ENCODE measurements at places on chromosomes 16 and 17.

- DNase-seq: no peak
These were observed 30.2 kb downstream of the SPNS3 start for GRCh38 chr17:4463818-4464476.

- DNase-seq: no peak
These were observed 33.2 kb upstream of the MEAK7 start for GRCh38 chr16:84537491-84538151.

- no peak for DNase-seq
These were observed 172.5 kb downstream of the HS3ST3A1 start for GRCh38 chr17:13429201-13429600.

GRCh38 chr17:67628580-67629013, 89.1 kb upstream of the NOL11 start:
- DNase-seq: no peak

DNA sequence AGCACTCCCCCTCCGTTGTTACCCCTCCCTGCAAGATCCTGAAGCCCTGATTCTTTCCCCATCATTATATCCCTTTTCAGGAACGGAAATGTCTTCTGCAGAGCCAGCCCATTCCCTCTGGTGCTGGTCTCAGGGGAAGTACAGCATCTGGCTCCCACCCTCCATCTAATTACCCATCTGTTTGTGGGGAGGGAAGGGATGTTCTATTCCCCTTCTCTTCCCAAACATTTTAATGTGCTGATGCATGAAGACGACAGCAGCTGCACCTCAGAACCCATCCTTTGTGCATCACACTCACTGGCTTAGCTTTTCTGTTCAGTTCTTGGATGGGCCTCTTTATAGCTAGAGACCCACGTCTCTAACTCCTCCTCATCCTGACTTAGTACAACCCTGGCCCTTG, 367.2 kb downstream of the CDH13 start:
- DNase-seq: no peak

- DNase-seq: no peak
These were observed 155.8 kb upstream of the GSE1 start for GRCh38 chr16:85457366-85457765.

GRCh38 chr17:7632492-7632894, 2.6 kb downstream of the SHBG start:
- DNase-seq: no peak

DNA sequence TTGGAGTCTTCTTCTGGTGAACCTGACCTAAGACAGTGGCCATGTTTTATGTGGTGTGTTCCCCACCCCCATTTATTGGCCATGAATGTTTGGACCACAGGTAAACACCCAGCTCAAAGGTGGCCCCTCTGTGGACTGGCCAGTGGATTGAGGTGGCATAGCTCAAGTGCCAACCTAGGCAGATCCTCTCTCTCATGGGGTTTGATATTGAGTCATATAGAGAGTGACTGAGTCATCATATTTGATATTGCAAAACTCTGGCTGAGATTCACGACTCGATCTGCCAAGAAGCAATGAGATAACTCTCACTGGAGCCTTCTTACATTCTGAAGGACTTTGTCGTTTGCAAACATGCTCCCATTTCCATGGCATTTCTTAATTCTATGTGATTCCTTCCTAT, 10.5 kb upstream of the TEKT3 start:
- DNase-seq: no peak

DNA sequence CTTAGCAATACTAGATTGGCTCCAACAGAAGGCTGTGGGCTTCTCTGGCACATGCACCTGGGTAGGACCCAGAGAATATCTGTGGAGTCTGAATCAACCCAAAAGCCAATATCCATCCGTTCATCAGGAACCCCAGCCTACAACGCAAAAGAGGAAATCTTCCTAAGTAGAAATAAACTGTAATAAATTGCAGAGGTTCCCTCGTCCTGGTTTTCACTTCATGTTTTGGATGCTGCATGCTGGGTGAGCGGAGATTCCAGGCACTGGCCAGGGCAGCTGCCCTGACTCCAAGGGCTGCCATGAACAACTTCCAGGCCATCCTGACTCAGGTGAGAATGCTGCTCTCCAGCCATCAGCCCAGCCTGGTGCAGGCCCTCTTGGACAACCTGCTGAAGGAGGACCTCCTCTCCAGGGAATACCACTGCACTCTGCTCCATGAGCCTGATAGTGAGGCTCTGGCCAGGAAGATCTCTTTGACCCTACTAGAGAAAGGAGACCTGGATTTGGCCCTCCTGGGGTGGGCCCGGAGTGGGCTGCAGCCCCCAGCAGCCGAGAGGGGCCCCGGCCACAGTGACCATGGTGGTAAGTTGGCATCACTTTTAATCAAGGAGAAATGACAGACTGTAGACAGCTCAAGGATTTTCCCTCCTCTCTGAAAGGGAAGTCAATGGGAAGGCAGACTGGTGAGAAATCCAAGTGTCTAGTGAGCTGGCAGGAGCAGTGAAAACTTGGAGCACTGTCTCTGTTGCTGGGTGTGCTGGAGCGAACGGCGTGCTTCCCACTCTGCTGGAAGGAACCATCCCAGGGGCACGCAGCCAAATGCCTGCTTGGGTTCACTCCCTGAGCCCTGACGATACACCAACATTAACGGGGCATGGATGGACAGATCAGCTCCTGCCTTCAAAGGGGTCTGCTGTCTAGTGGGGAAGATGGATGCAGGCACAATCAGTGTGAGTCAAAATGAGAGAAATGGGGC, 10.7 kb upstream of the CIITA start:
- no peak for DNase-seq

GRCh38 chr16:1167276-1168107, 14.6 kb downstream of the CACNA1H start:
- DNase-seq: no peak

DNA sequence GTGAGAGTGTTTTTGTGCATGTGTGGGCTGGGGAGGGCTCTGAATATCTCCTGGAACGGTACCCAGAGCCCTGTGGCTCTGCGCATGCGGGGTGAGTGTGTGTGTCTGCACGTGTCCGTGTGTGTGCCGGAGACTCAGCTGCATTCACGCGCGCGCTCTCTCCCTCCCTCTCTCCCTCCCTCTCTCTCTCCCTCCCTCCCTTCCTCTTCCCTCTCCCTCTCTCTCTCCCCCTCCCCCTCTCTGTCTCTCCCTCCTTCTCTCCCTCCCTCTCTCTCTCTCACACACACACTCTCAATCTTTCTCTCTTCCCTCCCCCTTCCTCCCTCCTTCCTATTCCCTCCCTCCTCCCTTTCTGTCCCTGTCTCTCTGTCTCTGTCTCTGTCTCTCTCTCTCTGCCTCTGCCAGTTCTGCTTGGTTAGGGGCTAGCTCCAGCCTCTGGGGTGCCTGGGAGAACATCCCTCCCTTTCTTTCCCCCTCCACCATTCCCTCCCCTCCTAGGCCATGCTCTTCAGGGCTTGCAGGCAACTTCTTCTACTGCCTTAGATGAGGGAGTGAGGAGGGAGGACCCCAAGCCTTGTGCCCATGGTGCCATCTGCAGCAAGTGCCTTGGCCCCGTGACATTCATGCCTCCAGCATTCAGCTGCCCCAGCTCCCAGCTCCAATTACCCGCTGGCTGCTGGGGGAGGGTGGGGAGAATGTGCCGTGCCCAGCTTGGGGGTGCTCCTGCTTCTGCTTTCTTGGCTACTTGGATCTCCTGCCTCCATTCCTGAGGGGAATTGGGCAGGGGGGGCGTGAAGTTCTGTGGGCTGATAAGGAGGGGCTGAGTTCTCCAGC, 6.4 kb downstream of the THRA start:
- DNase-seq: peak; percentile 66

DNA sequence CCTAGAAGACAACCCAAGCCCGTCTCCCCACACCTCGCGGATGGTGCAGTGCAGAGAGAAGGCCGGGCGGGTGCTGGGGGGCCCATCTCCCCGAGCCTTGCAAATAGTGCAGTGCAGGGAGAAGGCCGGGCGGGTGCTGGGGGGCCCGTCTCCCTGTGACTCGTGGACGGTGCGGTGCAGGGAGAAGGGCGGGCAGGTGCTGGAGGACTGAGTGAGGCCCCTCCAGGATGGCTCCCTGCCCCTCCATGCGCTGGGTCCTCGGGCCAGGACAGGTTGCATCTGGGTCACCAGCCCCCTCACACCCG, 40.0 kb upstream of the ACSF3 start:
- no peak for DNase-seq

GRCh38 chr16:27346819-27347218, 33.0 kb downstream of the IL4R start:
- no peak for DNase-seq

DNA sequence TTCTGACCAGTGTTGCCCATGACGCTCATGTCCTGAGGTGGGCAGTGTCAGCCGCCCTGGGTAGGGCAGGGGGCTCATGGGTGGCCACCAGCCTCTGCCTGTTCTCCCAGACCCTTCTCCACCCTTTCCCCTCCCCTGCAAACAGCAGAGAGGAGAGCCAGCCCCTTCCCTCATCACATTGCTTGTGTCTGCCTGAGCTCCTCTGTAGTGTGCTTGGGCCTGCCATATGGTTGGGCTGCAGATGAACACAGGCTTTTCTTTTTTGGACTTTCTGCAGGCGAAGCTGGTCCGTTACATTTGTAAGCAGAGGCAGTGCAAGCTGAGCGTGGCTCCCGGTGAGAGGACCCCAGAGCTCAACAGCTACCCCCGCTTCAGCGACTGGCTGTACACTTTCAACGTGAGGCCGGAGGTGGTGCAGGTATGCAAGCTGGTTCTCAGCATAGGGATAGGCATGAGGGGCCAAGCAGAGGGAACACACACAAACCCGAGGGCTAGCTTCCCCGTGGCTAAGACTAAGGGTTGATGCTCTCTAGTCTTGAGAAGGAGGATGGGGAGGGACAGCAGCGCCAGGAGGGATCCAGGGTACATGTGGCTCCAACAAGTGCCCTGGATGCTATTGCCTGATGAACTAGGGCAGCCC, 80.6 kb upstream of the LGALS9 start:
- no peak for DNase-seq

DNA sequence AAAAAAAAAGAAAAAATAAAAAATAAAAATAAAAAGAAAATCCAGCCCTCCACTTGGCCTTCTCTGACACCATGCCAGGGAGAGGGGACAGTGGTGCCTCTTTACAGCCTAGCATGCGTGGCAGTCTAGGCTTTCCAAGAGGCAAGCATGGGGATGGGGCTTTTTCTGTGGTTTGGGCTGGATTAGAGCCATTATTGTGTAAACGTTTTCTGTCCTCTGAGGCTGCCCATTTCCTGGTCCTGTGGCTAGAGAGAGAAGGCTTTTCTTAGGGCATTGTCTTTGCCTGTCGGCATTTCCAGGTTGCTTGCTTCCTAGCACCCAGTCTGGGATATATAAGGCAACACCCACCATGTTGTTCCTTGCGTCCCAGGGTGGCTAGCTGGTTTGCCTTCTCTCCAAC, 2.7 kb upstream of the DHRS7B start:
- DNase-seq: no peak

- DNase-seq: peak; percentile 17
These were observed 134.8 kb downstream of the HS3ST2 start for GRCh38 chr16:22948603-22949368.

GRCh38 chr17:48630925-48631692, 5.0 kb upstream of the HOXB9 start:
- no peak for DNase-seq

DNA sequence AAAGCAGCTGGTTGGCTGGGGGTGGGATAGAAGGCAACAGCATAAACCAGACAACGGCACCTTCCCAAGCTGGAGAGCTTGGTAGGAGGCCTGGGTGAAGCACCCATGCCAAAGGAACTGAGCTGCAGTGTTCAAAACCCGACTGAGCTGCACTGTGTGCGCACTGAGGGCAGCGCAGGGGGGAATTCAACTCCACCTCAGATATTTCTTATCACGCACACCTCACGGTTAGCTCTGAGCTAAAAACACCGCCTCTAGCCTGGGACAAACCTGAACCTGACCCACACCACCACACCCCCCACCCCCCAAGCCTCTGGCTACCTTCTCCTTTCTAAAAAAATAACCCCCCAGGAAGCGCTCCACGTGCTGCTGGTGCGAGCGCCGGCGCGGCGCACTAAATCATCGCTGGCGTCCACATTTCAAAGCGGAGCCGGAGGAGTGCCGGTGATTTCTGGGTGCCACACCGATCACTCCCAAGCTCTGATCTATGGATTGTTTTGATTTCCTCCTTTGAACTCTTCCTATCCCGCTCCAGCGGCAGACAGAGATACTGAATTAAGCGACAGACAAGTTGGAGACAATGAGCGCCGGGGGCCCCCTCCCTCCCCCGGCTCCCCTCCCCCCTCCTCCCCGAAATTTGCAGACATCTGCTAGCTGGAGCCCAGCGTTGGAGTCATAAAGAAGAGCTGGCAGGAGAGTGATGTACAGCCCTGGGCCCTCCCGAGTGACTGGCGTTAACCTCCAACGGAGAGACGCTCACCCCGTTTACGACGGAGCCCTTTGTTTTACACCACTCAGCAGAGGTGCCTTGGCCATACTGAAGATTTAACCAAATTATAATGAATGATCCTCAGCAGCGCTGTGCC, 85.0 kb downstream of the NOG start:
- DNase-seq: no peak

DNA sequence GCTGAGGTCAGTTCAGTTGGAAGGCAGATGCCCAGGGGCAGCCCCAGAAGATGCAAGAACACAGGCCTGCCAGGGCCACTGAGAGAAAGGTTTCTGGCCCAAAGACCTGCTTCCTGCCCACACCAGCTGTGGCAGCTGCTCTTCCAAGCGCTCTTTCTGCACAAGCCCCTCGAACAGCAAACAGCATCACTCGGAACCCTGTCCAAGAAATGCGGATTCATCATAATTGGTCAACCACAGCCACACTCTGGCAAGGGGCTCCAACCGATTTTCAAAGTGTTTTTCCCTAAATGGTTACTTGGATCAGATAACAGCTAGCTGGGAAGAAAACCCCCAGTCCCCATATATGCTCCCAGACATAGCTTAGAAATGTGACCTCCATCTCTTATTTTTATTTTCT, 71.1 kb upstream of the DNAH17 start:
- DNase-seq: no peak

DNA sequence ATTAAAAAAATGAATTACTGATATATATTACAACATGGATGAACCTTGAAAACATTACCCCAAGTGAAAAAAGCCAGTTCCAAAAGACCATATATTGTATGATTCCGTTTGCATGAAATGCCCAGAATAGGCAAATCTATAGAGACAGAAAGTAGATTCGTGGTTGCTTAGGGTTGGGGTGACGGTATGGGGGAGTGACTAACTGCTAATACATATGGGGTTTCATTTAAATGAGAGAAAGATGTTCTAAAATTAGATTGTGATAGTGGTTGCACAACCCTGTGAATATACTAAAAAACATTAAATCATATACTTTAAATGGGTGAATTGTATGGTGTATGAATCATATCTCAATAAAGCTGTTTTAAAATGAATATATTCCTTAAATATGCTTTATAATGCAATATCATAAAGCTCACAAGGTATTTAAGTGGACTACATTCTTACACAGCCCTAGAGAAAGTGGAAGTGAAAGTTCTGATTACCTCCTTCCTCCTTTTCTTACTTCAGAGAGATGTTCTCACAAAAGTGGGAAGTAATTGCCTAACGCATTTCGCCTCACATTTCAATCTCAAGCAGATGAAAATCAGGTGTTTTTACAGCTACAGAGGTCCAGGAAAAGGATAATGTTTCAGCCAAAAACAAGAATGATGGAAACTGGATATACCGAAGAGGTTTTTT, 142.7 kb upstream of the GNAO1 start:
- DNase-seq: no peak
